ENCODE measurements at places on chromosomes 12 and 14.

DNA sequence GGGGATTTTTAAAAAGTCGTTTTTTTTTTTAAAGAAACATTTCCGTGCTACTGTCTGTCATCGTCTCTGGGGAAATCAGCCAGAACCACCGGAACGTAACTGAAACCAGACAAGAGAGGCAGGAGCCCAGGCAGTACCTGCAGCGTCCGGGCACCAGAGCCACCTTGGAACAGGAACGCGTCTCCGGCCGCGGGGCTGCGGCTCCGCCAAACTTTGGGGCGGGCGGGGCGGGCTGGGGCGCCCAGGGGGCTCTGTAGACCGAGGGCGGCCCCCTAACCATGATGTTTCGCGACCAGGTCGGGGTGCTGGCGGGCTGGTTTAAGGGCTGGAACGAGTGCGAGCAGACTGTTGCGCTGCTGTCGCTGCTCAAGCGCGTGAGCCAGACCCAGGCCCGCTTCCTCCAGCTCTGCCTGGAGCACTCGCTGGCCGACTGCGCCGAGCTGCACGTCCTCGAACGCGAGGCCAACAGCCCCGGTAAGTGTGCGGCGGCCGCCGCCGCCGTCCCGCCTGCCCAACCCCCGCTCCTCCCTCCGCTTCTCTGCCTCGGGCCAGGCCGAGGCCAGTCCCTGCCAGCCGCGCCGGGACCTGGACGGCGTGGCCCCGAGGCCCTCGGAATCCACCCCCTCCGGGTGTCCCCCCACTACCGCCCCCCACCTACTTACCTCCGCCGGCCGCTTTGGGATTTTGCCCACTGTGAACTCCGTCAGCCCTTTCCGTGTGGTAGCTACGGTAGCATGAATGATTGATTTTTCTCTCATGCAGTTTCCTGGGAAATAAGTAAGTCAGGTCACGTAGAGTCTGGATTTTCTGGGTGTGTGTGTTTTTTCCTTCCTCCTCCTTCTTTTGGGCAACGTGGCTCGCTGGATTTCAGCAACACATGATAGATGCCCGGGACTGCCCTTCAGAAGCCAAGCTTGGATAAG is 972 bp downstream of the SAMD4A start:
- peak; percentile 46 for DNase-seq

GRCh38 chr12:905261-906031 is 44.0 kb downstream of the RAD52 start:
- DNase-seq = no peak

DNA sequence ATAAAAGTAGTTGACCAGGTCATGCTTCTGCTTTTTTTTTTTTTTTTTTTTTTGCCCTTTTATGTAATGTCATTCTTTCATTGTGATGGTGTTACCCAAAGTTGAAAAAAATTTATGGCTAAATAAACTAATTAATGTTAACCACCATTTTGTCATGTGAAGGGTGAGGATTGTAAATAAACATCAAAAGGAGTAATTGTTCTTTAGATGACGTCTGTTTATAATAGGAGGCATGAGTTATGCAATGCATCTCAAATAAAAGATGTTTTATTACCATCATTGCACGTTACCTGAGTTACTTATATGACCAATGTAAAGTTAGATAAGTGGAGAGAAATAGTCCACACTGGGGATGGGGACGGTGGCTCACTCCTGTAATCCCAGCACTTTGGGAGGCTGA is 349.9 kb upstream of the PDE3A start:
- no peak for DNase-seq

DNA sequence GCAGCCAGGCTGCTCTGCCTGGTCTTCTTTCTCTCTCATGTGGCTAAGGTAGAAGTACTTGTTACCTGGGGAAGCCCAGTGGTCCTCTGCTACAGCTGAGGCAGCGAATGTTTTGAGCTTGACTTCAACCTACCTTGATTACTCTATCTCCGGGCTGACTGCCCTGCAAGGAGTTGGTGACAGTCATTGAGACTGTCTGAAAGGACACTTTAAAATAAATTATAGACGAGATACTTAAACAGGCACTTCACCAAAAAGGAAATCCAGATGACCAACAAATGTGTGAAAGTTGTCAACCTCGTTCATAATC is 474 bp upstream of the CIT start:
- no peak for DNase-seq

GRCh38 chr12:10959804-10960203 is 20.7 kb upstream of the TAS2R14 start:
- DNase-seq = no peak

DNA sequence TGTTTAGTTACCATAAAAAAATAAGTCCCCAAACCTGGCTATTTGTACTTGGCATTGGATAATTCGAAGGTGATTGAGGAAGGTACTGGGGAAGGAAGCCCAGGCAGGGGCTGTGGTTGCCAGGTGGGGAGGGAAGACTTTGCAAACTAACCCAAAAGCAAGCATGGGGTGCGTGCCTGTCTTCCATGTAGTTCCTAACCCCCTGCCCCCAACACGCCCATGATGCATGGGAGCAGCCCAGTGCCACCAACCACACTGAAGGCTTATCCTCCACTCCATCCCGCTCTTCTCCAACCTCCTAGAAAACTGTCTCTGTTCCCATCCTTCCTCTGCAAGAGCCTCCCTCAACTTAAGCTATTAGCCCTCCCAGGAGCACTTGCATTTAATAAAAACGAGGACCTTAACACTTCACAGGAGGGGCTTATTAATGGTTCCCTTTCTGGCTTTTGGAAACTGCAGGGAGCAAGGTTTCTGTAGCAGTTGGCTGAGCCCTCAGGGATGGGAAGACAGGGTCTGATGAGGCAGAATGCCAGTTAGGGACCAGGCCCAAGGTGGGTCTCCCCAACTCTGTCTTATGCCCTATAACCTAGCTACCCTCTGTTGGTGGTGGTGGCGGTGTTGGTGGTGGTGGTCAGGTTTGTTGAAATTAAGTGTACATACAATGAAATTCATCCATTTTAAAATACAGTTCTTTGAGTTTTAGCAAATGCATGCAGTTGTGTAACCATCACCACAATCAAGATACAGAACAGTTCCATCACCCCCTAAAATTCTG is 96.0 kb downstream of the ZFP36L1 start:
- DNase-seq = no peak

- no peak for DNase-seq
Observed at GRCh38 chr12:4766445-4766844, 46.2 kb downstream of the GALNT8 start.

DNA sequence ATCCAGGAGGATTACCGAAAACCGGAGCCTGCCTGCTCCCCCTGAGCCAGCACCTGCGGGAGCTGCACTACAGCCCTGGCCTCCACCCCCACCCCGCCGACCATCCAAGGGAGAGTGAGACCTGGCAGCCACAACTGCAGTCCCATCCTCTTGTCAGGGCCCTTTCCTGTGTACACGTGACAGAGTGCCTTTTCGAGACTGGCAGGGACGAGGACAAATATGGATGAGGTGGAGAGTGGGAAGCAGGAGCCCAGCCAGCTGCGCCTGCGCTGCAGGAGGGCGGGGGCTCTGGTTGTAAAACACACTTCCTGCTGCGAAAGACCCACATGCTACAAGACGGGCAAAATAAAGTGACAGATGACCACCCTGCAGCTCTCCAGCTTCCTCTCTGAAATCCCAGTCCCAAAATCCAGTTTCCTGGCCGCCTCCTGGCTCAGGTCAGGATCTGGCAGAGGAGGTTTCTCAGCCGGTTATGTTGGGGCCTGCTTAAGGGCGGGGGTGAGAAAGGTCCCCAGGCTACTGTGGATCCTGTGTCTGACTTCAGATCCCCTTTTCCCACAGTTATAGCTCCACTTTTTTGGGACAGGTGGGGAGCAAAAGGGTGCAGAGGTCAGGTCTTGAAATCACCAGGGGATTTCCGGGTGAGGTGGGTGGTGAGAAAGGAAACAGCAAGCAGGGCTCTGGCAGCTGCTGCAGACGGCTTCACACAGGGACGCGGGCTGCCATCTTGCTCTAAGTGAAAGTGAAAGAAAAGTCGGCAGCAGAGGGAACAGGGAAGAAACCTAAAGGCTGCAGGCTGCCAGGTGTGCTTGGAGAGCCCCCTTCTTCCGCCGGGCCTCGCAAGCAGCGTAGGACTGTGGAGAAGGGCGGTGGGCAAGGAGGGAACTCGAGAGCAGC is at the start of gene TAPBPL:
TAPBPL (plus strand) TSS at position 695 of the 897 bp plus-strand sequence. CDS start 207 bp downstream, outside the sequence.
- DNase-seq = peak; percentile 34

GRCh38 chr12:65019696-65020234 is 101.3 kb downstream of the WIF1 start:
- DNase-seq = no peak

All from K562 (cell line).